IMR-90 (cell line): ENCODE measurements at places on chromosomes 3 and 15. TPM values are rescaled to one million over a fixed set of nuclear protein-coding genes. Genes with fewer than 3 reads are reported as not detected.
A peak's percentile ranks its signal among the peaks of the same experiment; 100 is the strongest.

The FAM174B gene
- polyA plus RNA-seq = 0.56 and 0.99 TPM in 2 replicates

The ZNF660 gene
- 0.59 and 0.70 TPM in 2 replicates for polyA plus RNA-seq

The PRSS50 gene
- not detected in 2 replicates for polyA plus RNA-seq

The PRR23C gene
- not detected in 2 replicates for polyA plus RNA-seq

The FSTL1 gene
- 864 and 916 TPM in 2 replicates for polyA plus RNA-seq

DNA sequence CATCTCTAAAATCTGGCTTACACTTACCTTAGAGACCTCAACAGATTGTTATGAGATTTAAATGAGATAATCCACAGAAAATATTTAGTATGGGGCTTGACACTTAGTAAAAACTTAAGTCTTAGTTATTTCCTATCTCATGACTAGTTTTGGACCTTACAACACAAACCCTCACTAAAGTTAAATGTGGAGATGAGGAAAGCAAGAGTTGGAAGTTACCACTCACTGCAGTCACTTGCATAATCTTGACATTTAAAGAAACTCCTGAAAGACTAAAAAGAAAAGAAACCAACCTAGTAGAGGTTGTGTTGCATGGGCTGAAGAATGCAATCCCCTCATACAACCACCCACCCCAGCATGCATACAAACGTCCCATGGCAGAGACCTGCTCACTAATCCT, 40.1 kb downstream of the ITGB5 start:
- no peak for DNase-seq

- DNase-seq = peak; percentile 57
These were observed 25.3 kb downstream of the ANP32A start for GRCh38 chr15:68795298-68795848.

GRCh38 chr15:74789171-74789631, 7.3 kb downstream of the CSK start:
- DNase-seq = no peak

DNA sequence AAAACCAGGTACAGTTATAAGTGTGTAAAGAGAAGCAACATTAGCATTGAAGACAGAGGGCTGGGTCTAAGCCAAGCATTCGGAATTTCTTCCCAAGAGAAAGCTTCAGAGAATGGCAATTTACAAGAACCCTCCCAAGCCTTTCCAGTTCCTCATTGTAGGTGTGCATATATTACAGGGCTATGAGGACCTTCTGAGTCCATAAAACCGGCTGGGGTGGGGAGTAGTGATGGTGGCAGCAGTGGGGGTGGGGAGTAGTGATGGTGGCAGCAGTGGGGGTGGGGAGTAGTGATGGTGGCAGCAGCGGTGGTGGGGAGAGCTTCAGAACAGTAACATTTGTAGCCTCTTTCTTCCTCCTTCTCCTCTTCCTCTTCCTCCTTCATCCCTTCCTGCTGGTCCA, 368.7 kb upstream of the UMPS start:
- DNase-seq = no peak
